ENCODE measurements at places on chromosomes 2 and 18. TPM values are rescaled to one million over a fixed set of nuclear protein-coding genes. Genes with fewer than 3 reads are reported as not detected.

GNLY gene
- total RNA-seq, result 136 TPM

CHRND gene
- total RNA-seq, result not detected

FBLN7 gene
- 0.58 TPM for total RNA-seq

ADCYAP1 gene
- not detected for total RNA-seq

DNA sequence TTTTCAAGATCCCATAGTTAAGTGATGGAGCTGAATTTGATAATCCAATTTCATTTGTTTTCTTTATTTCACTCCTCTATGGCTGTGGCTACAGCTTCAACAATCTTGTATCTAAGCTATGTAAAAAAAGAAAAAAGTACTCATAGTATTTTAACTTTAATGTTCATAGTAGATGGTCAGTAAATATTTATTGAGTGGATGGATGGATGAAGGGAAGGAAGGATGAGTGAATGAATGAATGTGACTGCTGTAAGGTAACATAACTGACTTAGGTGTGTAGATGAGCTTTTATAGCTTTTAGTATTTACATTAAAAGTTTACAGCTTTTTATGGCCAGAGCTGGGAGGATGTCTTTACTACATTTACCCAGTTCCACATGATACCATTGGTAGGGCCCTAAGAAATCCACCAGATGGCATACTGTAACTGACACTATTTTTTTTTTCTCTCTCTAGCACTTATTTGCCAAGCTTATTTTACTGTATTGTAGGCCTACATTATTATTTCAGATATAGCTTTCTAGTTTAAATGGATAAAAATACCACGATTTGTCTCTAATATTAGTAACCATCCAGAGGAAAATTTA is 13.4 kb upstream of the HRH4 start:
- H3K27me3 ChIP-seq, result no peaks in the 10 kb centered on the region
- no peak overlapping the region for H3K4me3 ChIP-seq
- peaks cover 10% of the 10 kb centered on the region for H3K4me1 ChIP-seq
- DNase-seq, result no peak
- no peak overlapping the region for H3K27ac ChIP-seq

GRCh38 chr2:38461470-38461869 is 84.4 kb upstream of the ATL2 start:
- no peak overlapping the region for H3K4me3 ChIP-seq
- no peak overlapping the region for H3K27ac ChIP-seq
- peaks cover 2% of the 10 kb centered on the region for H3K27me3 ChIP-seq
- DNase-seq, result no peak
- no peaks in the 10 kb centered on the region for H3K36me3 ChIP-seq

DNA sequence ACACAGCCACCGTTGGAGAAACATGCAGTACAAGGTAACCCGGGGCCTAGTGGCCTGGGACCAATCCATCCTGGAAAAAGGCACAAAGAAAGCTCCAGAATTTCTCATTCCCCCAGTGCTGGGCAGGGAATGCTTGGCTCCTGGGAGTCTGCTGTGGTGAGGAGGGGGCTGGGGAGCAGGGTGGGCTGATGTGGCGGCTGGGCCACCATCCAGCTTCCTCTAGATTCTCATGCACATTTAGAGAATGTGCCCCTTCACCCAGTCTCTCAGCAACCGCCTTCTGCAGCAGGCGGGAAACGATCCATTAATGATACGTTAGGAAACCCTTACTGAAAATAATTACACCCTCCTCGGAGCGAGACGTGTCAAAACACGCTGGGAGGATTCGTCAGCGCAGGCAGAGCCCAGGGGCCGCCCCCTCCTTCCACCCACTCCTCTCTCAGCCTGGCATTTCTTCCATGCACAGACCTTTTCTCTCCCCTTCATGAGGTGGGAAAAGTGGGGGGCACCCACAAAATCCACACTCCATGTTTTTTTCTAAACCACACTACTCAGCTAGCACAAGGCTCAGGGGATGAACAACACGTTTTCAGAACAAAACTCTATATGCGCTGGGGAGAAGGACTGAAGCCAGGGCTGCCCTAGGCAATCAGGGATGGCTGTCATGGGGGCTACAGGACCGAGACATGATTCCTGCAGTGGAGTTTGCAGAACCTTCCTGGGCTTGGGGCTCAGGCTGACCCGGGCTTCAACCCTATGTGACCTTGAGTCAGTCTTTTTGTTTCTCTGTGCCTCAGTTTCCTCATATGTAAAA is 56.1 kb upstream of the SMAD7 start:
- H3K36me3 ChIP-seq, result no peaks in the 10 kb centered on the region
- DNase-seq, result no peak
- peaks cover 6% of the 10 kb centered on the region for H3K27me3 ChIP-seq
- H3K4me3 ChIP-seq, result no peak overlapping the region
- no peak overlapping the region for H3K27ac ChIP-seq
- H3K4me1 ChIP-seq, result no peaks in the 10 kb centered on the region

- H3K4me1 ChIP-seq, result no peaks in the 10 kb centered on the region
- peaks cover 2% of the 10 kb centered on the region for H3K27me3 ChIP-seq
- no peak overlapping the region for H3K4me3 ChIP-seq
- no peak overlapping the region for H3K27ac ChIP-seq
- H3K36me3 ChIP-seq, result no peaks in the 10 kb centered on the region
- no peak for DNase-seq
Observed at GRCh38 chr2:16650287-16651249, 15.1 kb downstream of the CYRIA start.

DNA sequence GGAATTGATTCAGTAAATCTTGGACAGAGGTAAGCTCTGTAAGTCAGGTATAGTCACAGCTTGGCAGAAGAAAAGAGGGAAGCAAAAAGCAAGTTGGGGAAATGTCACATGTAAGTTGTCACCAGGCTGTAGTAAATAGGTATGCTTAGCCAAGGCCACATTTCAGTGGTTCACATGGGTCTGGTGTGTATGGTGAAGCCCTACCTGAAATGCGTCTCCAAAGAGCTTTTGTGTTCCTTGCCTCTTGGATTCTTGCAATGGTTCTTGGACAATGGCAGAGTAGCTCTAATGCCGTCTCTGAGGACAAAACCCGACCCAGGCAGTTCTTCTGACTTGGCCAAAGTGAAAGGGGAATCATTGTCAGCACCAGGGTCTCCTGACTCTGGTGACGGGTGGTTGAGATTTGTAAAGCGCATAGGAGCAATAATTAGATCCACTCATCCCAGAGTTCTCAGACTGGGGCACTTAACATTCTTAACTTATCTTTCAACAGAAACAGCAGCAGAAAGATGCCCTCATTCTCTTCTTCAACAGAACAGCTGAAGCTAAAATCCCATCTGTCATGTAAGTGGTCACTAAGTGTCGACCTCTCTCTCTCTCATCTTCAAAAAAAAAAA is 34.4 kb upstream of the RPL37A start:
- peaks cover 2% of the 10 kb centered on the region for H3K4me1 ChIP-seq
- no peaks in the 10 kb centered on the region for H3K27me3 ChIP-seq
- peaks cover 11% of the 10 kb centered on the region for H3K36me3 ChIP-seq

All from activated CD8-positive, alpha-beta T cell treated with anti-CD3 and anti-CD28 coated beads, Interleukin-2, amount 10 ng/mL, durations not matched to agents 7 days and 5 days (primary cell).